ENCODE measurements at places on chromosomes 5 and 9. TPM values are rescaled to one million over a fixed set of nuclear protein-coding genes. Genes with fewer than 3 reads are reported as not detected.

The CDHR2 gene
- total RNA-seq, result 0.36 TPM

The PCDHA12 gene
- not detected for total RNA-seq

The WNT8A gene
- total RNA-seq, result not detected

The HARS1 gene
- 91.7 TPM for total RNA-seq

The NR4A3 gene
- 10.5 TPM for total RNA-seq

The MOB3B gene
- 0.34 TPM for total RNA-seq
